ENCODE measurements at places on chromosomes 5 and 9.

GRCh38 chr9:121692606-121693387 is 41.4 kb downstream of the DAB2IP start:
- H3K27me3 ChIP-seq, result no peaks in the 10 kb centered on the region
- H3K4me3 ChIP-seq, result no peak overlapping the region
- H3K27ac ChIP-seq, result peak overlapping the region; percentile 75

- H3K4me3 ChIP-seq, result no peak overlapping the region
- no peak overlapping the region for H3K27ac ChIP-seq
- DNase-seq, result no peak
- H3K36me3 ChIP-seq, result no peaks in the 10 kb centered on the region
- H3K27me3 ChIP-seq, result no peaks in the 10 kb centered on the region
- H3K4me1 ChIP-seq, result no peaks in the 10 kb centered on the region
Measured at GRCh38 chr5:67897431-67897830, 318.1 kb upstream of the PIK3R1 start.

GRCh38 chr5:176529741-176530141 is 7.5 kb downstream of the RNF44 start:
- no peak overlapping the region for H3K4me3 ChIP-seq
- no peaks in the 10 kb centered on the region for H3K27me3 ChIP-seq
- H3K4me1 ChIP-seq, result peaks cover 21% of the 10 kb centered on the region

DNA sequence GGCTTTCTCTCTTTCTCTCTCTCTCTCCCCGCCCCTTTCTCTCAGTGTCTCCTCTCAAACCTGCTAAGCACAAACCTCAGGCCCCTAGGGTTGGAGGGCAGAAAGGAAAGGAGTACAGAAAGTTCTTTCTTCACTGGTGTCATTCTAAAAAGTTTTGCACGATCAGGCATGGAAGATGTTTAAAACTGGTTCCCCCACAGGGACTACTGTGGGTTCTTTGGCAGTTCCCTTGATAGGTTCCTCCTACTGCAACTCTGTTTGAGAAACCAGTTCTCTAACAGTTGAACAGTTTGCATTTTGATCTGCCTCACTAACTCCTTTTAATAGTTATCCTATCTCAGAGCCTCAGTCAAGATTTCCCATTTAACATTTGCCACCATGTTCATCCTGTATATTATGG is 82.9 kb downstream of the CDO1 start:
- no peak overlapping the region for H3K4me3 ChIP-seq
- no peaks in the 10 kb centered on the region for H3K27me3 ChIP-seq
- H3K36me3 ChIP-seq, result no peaks in the 10 kb centered on the region

- no peaks in the 10 kb centered on the region for H3K36me3 ChIP-seq
- no peaks in the 10 kb centered on the region for H3K4me1 ChIP-seq
- no peaks in the 10 kb centered on the region for H3K27me3 ChIP-seq
- no peak overlapping the region for H3K4me3 ChIP-seq
- no peak for DNase-seq
- no peak overlapping the region for H3K27ac ChIP-seq
Measured at GRCh38 chr9:72228282-72228681, 79.0 kb downstream of the GDA start.

DNA sequence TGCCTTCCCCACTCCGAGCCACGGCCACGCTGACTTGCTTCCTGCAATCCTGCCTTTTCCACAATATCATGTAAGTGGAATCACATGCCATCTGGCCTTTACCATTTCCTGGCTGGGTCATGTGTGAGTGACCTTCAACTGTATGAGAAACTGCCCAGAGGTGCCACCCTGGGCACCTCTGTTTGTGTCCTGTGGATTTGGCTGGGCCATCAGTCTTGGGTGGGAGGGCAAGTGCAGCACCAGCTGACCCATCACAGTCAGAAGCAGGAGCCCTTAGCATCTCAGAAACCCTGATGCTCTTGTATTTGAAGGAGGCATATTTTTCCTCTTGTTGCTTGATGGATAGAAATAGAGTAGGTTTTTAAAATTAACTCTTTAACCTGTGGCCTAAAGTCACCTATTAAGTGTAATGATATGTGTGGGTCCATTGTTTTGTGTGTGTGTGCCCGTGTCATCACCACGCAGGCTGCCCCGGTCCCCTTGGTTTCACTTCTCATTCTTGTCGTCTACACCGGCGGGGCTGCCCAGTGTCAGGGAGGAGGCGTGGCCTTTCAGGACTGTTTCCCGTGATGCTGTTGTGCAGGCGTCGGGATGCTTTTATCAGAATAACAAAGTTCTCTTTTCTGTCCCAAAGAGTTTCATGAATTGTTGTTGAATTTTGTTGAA is 52.1 kb upstream of the CACNA1B start:
- H3K27ac ChIP-seq, result no peak overlapping the region
- no peaks in the 10 kb centered on the region for H3K27me3 ChIP-seq
- no peaks in the 10 kb centered on the region for H3K4me1 ChIP-seq
- no peak for DNase-seq
- H3K36me3 ChIP-seq, result peaks cover 56% of the 10 kb centered on the region
- H3K4me3 ChIP-seq, result no peak overlapping the region

DNA sequence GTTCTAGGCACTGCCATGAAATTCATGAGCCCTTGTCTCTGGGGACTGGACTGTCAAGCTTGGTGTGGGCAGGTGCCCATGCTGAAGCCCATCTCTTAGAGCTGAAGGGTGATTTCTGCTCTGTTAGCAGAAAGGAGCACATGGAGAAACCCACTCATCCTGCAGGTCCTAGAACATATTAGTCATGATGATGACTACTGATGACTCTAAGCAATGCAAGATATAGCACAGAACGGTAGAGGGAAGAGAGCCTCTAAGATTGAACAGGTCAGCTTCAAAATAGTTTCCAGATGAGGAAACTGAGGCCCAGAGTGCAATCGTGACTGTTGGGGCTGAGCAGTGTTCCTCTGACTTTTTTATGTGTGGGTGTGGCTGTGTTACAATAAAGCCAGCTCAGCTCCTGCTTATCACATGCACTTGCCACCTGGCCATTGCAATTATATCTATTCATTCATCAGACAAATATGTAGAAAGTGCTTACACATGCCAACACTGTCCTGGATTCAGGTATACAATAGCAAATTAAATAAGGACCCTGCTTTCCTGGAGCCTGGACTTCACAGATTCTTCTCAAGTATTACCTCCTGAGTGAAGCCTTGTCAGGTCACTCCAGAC is 140.2 kb upstream of the BRINP1 start:
- H3K27ac ChIP-seq, result no peak overlapping the region
- no peaks in the 10 kb centered on the region for H3K27me3 ChIP-seq
- no peak for DNase-seq
- H3K4me1 ChIP-seq, result no peaks in the 10 kb centered on the region

DNA sequence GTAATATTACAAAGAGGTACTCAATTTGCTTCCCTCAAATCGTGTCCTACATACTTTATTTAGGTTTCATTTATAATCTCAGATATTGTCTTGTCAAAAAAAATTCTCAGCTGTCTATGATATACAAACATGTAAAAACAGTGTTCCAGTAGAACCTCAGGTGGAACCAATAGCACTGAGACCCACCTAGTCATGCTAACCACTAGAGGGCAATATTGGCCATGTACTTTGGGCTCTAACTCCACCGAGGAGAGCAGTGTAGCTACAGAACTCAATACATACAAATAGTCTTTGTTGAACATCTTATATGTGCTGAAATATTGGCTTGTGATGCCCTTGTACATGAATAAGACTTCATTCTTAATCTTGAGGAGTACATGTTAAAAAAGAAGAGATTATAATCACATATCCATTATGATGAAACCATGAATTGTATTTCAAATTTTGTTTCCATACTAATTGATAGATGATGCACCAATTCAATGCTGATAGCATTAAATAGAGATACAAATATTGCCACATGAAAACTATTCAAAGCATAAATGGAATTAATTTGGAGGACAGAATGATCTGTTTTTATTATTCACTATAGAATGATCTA is 71.2 kb upstream of the CNTLN start:
- H3K4me1 ChIP-seq, result no peaks in the 10 kb centered on the region
- DNase-seq, result no peak
- H3K27ac ChIP-seq, result no peak overlapping the region
- H3K36me3 ChIP-seq, result no peaks in the 10 kb centered on the region
- H3K27me3 ChIP-seq, result no peaks in the 10 kb centered on the region

- peaks cover 3% of the 10 kb centered on the region for H3K27me3 ChIP-seq
- H3K4me3 ChIP-seq, result no peak overlapping the region
- no peak for DNase-seq
- no peaks in the 10 kb centered on the region for H3K36me3 ChIP-seq
- no peak overlapping the region for H3K27ac ChIP-seq
Measured at GRCh38 chr9:125400725-125401716, 139.4 kb downstream of the GAPVD1 start.

- H3K36me3 ChIP-seq, result no peaks in the 10 kb centered on the region
- no peaks in the 10 kb centered on the region for H3K4me1 ChIP-seq
- no peaks in the 10 kb centered on the region for H3K27me3 ChIP-seq
- H3K4me3 ChIP-seq, result no peak overlapping the region
- H3K27ac ChIP-seq, result no peak overlapping the region
- DNase-seq, result no peak
Measured at GRCh38 chr5:148746826-148747535, 79.4 kb upstream of the ADRB2 start.

- no peaks in the 10 kb centered on the region for H3K36me3 ChIP-seq
- H3K27me3 ChIP-seq, result no peaks in the 10 kb centered on the region
- no peak for DNase-seq
- H3K4me3 ChIP-seq, result no peak overlapping the region
Measured at GRCh38 chr5:117271656-117272055, 697.0 kb upstream of the SEMA6A start.

DNA sequence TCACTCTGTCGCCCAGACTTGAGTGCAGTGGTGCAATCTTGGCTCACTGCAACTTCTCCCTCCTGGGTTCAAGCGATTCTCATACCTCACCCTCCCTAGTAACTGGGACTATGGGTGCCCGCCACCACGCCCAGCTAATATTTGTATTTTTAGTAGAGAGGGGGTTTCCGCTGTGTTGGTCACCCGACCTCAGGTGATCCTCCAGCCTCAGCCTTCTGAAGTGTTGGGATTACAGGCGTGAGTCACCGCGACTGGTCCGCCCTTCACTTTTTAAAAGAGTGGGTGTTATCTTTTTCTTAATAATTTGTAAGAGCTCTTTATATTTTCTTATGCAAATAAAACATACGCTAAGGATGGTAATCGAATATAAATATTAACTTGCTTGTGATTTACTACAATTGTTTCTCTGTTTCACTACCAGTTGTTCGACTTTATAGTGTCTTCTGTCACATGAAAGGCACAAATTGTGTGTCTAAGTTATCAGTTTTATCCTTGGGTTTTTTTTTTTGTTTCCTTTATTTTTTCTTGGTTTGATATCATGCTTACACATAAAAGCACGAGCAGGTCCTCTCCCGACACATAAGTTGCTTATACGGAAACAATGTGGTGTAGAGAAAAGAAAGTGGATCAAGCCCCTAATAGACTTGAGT is 1.9 kb upstream of the GPBP1 start:
- peaks cover 1% of the 10 kb centered on the region for H3K4me1 ChIP-seq
- no peaks in the 10 kb centered on the region for H3K27me3 ChIP-seq
- peak overlapping the region; percentile 73 for H3K4me3 ChIP-seq
- peak overlapping the region; percentile 99 for H3K27ac ChIP-seq
- DNase-seq, result no peak

DNA sequence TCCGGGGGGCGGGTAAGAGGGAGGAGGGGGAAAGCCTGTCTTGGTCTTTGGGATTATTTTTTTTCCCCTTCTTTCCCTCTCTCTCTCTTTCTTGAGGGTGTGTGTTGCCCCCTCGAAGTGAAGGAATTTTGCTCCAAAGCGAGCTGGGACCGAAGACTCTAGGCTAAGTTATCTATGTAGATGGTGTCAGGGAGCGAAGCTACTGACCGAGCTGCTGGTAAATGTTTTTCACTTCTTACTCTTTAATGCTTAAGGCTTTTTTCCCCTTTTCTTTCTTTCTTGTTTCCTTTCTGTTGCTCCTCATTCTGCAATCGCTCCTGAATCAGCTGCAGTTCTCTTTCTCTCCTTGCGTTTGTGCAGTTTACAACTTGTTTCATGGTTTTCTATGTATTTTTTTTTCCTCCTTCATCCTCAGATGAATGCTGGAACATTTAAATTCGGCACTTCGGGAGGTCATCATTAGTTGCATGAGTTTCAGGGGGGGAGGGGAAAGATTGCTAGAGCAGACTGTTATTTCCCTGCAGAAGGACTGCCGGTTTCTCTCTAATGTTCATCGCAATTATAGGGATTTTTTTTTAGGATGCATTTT is 1312.0 kb upstream of the WWC1 start:
- no peaks in the 10 kb centered on the region for H3K36me3 ChIP-seq
- H3K27ac ChIP-seq, result no peak overlapping the region
- peaks cover 23% of the 10 kb centered on the region for H3K27me3 ChIP-seq
- DNase-seq, result no peak
- H3K4me1 ChIP-seq, result no peaks in the 10 kb centered on the region

DNA sequence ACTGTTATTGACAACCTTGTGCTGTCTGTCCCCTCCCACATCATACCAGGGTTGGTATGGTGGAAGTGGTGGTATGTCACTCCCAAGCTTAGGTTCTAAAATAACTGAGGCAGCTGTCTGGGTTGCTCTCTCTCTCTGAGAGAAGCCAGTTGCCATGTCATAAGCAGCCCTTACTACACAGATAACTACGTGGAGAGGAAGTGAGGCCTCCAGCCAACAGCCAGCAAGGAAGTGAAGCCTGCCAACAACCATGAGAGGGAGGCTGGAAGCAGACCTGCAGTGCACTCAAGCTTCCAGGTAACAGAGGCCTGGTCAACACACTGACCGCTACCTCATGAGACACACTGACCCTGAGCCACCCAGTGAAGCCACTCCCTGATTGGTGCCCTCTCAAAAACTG is 18.6 kb downstream of the CTNNAL1 start:
- no peaks in the 10 kb centered on the region for H3K4me1 ChIP-seq
- no peaks in the 10 kb centered on the region for H3K27me3 ChIP-seq
- H3K4me3 ChIP-seq, result no peak overlapping the region
- peaks cover 9% of the 10 kb centered on the region for H3K36me3 ChIP-seq
- H3K27ac ChIP-seq, result no peak overlapping the region

DNA sequence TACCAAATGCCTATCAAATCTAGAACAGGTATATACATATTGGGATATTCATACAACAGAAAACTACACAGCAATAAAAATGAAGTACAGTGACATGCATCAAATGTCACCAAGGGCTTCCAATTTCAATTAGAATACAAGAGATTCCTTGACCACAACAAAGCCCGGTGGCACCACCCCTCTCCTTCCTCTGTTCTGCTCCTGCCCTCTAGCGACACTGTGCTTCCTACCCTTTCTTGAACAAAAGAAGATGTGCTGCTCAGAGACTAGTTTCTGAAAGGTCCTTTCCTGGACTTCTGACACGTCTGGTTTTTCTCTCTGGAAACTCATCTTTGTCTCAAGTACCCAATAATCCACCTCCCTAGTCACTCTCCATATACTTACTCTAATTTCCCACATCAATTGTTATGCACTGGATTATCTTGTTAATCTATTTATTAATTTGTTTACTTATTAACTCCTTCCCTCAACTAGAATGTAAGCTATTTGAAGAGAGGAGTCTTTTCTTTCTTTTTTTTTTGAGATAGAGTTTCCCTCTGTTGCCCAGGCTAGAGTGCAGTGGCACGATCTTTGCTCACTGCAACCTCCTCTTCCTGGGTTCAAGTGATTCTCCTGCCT is 70.4 kb upstream of the CTSV start:
- peaks cover 3% of the 10 kb centered on the region for H3K27me3 ChIP-seq
- no peak for DNase-seq
- H3K36me3 ChIP-seq, result no peaks in the 10 kb centered on the region
- no peaks in the 10 kb centered on the region for H3K4me1 ChIP-seq
- no peak overlapping the region for H3K4me3 ChIP-seq
